ENCODE measurements at places on chromosomes 6 and 20.

DNA sequence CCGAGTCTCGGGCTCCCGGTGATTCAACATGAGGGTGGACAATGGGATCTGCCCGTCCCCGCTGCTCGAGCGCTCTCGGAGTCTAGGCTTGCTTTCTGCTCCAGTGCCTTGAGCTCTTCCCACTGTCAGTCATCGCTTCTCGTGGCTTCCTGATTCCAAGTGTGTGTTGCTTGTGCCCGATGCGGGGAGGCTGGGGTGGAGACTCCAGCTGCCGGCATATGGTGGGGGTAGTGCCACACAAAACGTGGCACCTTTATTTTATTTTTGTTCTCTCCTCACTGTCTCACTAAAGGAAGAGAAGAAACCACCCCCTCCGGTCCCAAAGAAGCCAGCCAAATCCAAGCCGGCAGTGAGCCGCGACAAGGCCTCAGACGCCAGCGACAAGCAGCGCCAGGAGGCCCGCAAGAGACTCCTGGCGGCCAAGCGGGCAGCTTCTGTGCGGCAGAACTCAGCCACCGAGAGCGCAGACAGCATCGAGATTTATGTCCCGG lies 14.8 kb upstream of the MYL9 start:
- no peak for DNase-seq

- no peak for DNase-seq
These were observed 74.5 kb downstream of the LINC00237 start for GRCh38 chr20:21031666-21032065.

- DNase-seq = no peak
These were observed 21.8 kb downstream of the TCFL5 start for GRCh38 chr20:62839816-62840215.

GRCh38 chr20:57261457-57262251 lies 4.8 kb downstream of the BMP7 start:
- no peak for DNase-seq

GRCh38 chr6:47258724-47259347 lies 50.9 kb downstream of the TNFRSF21 start:
- DNase-seq = no peak

DNA sequence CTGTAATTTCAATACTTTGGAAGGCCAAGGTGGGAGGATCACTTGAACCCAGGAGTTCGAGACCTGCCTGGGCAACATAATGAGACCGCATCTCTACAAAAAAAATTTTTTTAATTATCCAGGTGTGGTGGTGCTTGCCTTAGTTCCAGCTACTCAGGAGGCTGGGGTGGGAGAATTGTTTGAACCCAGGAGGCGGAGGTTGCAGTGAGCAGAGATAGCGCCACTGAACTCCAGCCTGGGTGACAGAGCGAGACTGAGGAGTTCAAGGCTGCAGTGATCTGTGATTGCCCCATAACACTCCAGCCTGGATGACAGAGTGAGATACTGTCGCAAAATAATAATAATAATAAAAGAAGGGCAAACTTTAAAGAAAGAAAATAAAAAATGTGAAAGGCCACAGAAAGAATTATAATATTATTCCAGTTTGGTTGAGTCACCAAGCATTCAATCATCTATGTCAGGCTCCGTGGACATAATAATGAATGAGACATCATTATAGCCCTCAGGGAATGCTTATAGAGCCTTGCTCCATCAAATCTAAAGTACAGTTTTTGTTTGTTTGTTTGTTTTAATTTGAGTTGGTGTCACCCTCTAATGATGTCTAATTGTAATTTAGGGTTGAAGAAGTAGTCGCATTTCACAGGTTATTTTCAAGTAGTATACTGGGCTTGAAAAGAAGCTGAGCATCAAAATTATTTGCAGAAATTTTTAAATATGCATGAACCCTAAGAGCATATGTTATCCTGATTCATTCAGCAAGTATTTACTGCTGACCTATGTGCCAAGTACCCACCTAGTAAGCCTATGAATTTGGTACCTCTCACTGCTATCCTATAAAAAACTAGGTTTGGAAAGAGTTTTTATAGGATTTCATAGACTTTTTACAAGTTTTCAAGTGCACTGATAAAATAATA lies 15.1 kb downstream of the GLYATL3 start:
- no peak for DNase-seq

DNA sequence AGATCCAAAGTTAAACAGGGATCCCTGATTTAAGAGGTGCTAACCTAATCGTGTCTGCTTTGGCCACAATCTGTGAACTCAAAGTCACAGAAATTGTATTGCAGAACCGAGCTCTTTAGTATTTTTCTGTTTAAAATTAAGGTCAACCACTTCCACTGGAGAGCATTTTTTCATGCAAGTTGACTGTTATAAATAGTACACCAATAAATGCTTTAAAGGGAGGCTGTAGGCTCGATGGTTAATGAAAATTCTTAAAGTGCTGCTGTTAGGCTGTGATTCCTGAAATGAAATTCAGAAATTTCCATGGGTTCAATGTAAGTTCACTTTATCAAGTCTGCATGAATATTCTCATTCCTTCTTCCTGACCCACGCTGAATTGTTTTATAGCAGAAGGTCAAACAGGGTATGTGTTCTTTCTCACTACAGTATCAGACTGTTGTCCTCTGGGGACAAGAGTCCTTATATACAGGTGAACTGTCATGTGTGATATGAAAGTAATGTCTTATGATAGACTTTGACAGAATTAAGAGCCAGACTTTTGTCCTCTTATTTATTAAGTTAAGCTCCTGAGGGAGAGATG lies 92.5 kb upstream of the HDGFL1 start:
- DNase-seq = no peak

DNA sequence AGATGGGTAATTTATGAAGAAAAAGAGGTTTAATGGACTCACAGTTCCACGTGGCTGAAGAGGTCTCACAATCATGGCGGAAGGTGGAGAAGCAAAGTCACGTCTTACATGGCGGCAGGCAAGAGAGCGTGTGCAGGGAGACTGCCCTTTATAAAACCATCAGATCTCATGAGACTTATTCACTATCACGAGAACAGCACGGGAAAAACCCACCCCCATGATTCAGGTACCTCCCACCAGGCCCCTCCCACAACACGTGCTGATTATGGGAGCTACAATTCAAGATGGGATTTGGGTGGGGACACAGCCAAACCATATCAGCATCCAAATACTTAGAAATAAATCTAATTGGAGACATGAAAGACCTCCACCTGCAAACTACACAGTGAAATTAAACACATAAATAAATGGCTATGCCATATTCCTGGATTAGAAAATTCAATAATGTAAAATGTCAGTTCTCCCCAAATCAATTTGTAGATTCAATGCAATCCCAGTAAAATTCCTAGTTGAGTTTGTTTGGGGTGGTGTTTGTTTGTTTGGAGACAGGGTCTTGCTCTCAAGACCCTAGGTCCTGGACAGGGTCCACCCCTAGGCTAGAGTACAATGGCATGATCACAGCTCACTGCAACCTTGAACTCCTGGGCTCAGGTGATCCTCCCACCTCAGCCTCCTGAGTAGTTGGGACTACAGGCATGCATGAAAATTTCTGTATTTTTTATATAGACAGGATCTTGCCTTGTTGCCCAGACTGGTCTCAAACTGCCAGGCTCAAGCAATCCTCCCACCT lies 101.6 kb downstream of the TAF4 start:
- DNase-seq = no peak

DNA sequence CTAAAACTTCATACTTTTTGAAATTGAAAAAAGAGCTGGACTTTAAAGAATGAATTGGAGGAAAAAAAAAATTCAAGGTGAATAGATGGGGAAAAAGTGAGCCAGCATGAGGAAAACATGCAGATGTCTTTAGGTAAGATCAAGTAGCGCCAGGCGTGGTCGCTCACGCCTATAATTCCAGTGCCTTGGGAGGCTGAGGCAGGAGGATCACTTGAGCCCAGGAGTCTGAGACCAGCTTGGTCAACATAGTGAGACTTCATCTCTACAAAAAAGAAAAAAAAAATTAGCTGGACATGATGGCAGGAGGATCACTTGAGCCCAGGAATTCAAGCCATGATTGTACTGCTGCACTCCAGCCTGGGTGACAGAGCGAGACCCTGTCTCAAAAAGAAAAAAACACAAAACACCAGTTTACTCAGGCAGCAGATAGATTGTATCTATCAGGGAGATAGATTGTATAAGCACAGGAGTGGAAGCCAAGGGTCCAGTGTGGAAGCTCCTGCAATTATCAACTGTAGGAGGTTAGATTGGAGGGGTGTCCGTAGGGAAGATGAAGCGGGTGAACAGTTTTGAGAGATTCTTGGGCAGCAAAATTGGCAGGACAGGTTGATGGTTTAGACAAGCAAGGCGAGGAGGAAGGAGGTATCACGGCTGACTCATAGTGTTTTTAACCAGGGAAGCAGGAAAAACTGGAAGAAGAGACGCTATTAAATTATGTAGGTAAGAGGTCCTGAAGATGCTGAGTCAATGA lies 97.6 kb upstream of the ZNF217 start:
- DNase-seq = no peak

GRCh38 chr6:133368664-133369063 lies 127.5 kb downstream of the EYA4 start:
- no peak for DNase-seq

- no peak for DNase-seq
These were observed 38.9 kb downstream of the SAMD5 start for GRCh38 chr6:147547369-147547902.

GRCh38 chr6:122609881-122610689 lies at the start of gene PKIB:
PKIB (plus strand) TSS chr6:122610405; CDS start chr6:122717795, 107,390 bp downstream.
- DNase-seq = peak; percentile 80

- DNase-seq = no peak
These were observed 5.4 kb upstream of the FAM210B start for GRCh38 chr20:56353356-56353755.

- DNase-seq = no peak
These were observed 130.4 kb upstream of the RPS6KA2 start for GRCh38 chr6:166757232-166758135.

GRCh38 chr6:125927761-125928160 lies 28.8 kb upstream of the HINT3 start:
- no peak for DNase-seq

DNA sequence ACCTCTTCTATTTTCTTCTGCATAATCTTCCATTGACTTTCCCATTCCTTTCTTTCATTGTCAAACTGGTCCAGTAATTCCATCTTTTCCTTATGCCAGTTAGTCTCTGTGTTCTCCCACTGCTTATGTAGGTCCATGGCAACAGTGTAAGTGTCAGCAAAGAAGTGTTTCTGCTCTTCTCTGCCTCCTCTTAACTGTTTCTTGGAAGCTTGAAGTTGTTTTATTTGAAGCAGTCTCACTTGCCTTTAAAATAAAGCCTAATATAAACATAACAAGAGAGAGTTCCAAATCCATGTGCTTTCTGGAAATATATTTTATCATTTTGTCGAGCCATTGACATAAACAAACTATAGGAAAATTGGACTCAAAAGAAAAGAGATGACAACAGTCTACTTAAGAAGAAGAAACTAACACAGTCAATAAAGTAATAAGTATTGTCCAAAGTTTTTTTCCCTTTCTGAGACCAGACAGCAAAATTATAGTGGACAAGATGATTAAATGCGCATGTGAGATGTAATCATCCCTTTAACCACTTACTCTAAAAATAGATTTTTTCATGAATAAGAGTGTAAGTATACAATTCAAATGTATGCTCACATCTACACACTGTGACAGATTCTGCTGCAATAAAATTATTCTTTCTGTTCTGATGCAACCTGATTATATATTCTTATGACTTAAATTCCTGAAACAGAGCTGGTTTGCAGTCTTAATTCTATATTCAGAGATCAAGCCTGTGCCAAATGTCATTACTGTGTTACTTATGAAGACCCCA lies 5.2 kb downstream of the KIAA0408 start:
- DNase-seq = no peak

DNA sequence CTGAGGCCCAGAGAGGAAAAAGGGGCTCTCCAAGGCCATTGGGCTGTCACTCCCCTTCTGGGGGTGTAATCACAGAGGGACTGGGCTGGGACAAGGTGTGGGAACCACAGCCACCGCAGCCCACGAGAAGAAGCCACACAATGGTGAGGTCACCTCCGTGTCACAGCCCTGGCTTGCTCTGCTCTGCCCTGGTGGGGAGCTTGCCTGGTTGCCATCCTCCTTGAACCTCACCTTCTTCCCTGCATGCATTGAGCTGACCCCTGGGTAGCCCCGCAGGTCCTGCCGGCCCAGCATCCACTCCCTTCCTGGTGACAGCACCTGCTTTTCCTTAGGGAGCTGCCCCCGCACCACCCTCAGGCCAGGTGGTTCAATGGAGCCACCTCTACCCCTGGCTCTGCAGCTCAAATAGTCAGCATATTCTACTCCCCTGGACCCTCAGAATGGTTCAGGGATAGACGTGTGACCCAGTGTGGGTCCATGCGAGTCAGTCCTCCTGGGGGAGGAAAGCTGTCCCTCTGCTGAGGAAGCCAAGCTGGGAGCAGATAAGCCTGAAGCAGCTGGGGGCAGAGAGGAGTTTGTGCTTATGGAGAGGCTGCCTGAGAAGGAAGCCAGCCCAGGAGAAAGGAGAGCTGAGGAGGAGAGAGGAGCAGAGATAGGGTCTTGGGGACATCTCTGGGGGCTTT lies 21.3 kb downstream of the RBM38 start:
- DNase-seq = no peak

DNA sequence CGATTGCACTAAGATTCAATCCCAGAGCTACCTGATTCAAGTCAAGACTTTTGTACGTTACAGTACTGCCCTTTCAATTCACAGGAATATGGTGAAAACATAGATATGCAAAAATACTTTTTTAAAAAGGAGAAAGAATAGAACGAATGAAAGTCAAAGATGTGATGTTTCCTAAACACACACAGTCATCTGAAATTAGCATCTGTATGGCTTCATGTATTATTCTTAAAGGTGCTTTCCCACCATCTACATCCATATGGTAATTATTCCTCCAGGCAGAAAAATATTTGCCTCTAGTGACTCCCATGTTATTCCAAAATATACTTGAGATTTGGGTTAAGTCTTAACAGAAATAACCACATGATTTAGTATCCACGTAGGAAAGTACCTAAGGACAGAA lies 115.5 kb upstream of the LAMP5 start:
- DNase-seq = no peak

- peak; percentile 30 for DNase-seq
These were observed 1.5 kb downstream of the GPANK1 start for GRCh38 chr6:31663126-31663960.

GRCh38 chr6:17206566-17207072 lies 74.5 kb upstream of the RBM24 start:
- DNase-seq = no peak

- no peak for DNase-seq
These were observed 82.8 kb downstream of the ATRN start for GRCh38 chr20:3553663-3554062.

GRCh38 chr6:83252719-83253118 lies 59.6 kb downstream of the RWDD2A start:
- no peak for DNase-seq

DNA sequence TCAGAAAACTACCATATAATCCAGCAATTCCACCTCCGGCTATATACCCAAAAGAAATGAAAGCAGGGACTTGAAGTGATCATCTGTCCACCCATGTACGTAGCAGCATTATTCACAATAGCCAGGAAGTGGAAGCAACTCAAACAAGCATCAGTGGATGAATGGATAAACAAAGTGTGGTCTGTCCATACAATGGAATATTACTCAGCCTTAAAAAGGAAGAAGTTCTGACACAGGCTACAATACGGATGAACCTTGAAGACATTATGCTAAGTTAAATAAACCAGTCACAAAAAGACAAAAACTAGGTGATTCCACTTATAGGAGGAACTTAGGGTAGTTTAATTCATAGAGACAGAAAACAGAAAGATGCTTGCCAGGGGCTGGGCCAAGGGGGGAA lies 76.5 kb downstream of the ATP9A start:
- DNase-seq = no peak

Data from suppressor macrophage treated with lipopolysaccharide for 1 hour (primary cell).